ENCODE measurements at places on chromosomes 11 and 22.
A peak's percentile ranks its signal among the peaks of the same experiment; 100 is the strongest.

DNA sequence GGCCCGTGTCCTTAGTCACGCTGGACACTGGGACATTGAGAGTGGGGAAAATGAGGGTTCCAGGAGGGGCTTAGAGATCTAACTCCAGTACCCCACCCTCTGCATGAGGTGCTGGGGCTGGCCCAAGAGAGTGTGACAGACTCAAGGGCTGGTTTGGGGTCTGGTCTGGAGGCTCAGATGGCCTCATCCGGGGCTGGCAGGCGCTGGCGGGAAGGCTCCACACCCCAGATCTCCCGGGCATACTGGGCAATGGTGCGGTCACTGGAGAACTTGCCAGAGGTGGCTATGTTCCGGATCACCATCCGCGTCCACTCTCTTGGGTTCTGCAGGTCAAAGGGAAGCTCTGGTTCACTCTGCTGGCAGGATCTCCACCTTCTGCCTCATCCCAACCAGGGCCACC, 2.5 kb upstream of the RASGRP2 start:
- DNase-seq = no peak

- no peak for DNase-seq
These were observed 4.1 kb downstream of the BEST1 start for GRCh38 chr11:61954106-61954850.

DNA sequence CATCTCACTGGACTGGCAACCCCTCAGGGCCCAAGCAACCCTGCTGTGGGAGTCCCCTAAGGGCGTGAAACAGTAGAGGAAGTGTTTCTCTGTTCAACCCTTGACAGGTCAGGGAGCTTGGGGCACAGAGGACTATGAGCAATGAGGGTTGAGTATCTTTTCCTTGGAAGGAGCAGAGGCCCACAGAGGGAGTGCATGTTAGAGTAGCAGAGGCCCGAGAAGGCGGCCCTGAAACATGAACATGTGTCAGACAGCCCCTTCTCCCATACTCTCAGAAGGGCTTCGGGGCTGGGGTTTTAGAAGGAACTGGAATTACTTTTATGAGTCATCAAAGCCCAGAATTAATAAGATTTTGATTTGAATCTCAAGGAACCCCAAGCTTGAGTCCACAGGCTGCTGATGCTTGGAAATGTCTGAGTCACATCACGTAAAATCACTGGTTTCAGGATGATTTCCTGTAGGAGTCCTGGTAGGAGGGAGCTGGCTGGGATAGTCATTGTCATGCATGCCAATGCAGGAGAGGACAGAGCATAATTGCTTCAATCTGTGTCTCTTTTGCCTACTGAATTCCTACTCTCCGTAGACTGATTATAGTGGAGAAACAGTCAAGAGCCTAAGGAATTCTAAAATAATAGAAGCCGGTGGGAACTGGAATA, 22.6 kb downstream of the C11orf71 start:
- DNase-seq = no peak

DNA sequence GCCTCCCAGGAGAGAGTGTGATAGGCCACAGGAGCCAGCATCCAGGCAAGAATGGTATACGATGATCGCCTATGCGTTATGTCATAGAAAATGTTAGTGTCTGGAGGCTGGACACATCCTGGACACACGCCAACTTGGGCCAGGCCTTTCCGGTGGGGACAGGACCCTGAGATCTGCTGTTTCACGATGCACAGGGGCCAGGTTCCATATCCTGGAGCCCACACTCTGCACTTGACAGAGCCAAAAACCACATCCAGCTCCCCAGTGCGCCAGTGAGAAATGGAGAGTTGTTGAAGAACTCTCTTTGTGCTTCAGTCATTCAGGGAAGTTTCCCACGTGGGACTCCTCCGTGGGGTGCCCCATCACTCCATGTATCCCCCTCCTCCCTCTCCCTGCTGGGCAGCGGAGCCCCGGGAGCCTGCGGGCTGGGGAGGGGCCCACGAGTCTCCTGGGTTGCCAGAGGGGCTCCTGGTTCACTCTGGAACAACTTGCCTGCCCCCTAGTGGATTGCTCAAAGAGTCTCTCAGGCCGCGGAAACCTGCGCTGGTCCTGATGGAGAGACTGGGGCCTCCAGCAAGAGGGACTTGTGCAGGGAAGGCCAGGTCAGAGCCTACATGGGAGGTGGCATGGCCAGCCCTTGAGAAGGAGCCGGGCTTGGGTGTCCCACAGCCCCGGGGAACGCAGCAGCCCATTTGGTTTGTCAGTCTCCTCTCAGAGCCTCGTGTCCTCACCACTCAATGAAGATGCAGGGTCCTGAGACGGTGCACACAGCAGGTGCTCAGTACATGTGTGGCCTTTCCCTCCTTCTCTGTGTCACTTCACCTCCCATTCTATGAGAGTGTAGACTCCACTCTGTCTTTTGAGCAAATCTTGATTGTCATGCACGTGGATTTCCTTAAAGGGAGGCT, 10.2 kb upstream of the LRRC32 start:
- peak; percentile 72 for DNase-seq

GRCh38 chr22:36855478-36855877, 5.3 kb upstream of the NCF4 start:
- no peak for DNase-seq

- DNase-seq = no peak
These were observed 13.4 kb upstream of the TPCN2 start for GRCh38 chr11:69035150-69035945.

GRCh38 chr11:124950601-124951330, 3.2 kb upstream of the CCDC15 start:
- DNase-seq = no peak

DNA sequence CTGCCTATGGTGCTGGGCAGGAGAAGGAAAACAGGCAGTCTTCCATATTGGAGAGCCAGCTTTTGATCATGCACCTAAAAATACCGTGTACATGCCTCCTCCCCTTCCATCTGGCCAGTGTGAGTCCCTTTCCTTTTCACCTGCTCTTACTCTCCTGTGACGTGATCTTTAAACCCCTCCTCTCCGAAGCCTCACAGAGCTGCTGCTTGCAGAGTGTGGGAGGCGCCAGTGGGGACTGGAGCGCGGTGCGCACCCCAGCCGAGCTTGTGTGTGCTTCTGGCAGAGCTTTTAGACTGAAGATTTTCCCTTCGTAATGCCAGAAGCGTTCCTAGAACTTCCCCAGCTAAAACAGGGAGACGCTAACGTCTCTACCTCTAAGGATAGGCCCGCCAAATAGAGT, 29.8 kb downstream of the MUC6 start:
- DNase-seq = peak; percentile 81

DNA sequence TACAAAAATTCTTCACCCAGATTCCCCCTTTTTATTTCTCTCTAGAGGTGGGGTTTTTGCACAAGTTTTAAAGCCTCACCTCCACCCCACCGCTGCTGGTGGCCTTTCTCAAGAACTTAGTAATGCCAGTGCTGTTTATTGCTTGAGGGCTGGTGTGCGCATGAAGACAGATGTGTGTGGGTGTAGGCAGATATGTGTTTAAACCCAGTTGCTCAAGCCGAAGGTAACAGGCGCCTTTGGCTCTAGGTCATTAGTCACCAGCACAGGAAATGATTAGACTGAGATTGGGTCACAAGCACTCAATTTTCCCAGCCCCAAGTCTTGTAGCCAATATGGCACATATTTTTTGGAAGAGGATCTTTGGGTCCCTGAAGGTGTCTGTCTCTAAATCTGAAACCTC, 2.7 kb upstream of the CLMP start:
- DNase-seq = no peak
